ENCODE measurements at places on chromosomes 12 and 14.

DNA sequence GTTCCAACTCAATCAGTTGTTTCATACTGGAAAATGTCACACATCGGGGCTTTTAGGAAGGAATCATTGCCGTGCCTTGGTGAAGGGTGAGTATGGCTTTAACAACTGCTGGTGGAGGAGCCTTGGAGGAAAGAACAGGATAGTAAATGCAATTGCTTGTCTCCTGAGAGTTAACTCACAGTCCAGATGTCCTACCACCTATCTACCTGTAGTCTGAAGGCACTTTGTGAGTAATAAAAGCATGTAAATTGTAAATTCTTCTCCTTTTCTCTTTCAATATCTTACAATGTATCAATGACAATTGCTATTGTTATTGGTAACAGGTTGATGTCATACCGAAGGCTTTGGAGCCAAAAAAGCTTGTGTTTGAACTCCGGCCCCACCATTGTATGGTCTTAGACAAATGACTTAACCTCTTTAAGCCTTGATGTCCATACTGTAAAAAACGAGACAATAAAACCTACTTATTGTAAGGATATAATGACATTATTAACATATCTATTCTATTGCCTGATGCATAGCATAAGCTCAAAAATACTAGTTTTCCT, 397.4 kb downstream of the ADAMTS20 start:
- no peak for DNase-seq

- DNase-seq, result no peak
These were observed 123.2 kb upstream of the SLC38A4 start for GRCh38 chr12:46948936-46949545.

GRCh38 chr12:55728186-55728938, 447 bp downstream of the CD63 start:
- DNase-seq, result peak; percentile 34

DNA sequence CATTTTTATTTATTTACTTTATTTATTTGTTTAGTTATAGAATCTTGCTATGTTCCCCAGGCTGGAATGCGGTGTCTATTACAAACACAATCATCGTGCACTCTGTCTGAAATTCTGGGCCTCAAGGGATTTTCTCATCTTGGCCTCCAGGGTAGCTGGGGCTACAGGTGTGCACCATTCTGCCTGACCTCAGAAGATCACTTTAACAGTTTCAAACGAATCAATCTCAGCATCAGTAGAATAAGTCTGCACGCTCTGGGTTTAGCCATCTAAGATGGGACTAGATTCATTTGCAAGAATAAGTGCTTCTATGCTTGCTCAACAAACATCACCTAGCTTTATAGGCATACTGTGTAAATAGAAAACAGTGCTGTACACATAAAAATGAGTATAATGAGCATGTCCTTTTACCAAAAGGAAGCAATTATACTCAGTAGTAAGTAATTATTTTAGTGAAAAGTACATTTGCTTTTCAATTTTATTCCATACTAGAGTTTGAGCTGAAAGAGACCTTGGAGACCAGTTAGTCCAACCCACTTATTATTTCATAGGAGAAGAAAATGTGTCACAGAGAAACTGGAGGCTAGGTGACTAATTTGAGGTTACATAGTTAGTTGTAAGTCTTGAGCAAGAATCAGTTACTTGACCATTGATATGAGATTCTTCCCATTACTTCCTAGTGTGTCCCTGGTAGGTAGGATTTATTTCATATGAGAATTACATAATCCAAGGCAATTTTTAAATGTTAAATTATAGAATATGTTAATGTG, 456.5 kb upstream of the LMO3 start:
- DNase-seq, result no peak

DNA sequence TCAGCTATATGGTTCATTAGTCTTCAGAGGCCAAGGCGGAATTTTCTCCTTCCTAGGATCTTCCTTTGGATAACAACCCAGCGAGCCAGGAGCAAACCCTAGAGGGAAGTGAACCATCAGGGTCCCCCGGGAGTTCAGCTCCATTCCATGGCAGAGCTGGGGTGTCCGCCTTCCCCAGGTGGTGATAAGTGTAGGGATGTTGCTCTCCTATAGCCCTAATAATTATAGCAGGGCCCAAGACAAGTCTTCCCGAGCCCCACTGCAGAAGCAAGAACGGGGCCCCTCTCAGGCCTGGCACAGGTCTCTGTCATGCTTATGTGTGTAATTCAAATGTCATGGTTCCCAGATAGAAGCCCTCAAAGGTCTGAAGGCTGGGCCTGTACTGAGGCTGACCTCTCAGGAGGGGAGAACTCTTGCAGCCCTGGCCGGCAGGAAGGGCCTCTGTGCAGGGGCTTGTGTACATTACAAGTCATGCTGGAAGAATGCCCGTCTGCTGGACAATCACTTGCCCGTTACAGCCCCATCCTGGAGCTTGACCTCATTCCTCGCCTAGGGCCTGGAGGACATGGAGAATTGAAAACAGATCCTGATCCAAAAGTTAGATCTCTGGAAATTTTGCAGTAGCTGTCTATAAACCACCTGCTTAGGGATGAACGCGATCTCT, 17.3 kb downstream of the LRTM2 start:
- no peak for DNase-seq

GRCh38 chr12:48932878-48933277, 7.6 kb upstream of the FKBP11 start:
- peak; percentile 31 for DNase-seq

DNA sequence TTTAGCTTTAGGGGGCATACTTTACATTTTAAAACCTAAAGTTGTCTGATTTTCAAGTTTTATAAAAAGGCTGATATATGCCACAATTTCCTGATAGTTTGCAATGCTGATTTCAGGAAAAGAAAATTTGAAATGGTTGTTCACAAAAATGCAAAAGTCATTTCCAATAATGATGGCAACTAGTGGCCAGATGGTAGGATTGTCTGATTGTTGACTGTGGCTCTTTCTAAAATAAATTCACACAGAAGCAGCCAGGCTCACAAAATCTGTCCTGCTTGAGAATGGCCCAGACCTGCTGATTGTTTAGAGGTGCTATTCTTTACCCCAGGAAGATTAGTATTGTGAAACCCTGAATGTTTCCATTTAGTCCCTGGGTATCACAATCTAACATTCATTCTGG, 220.3 kb downstream of the NELL2 start:
- no peak for DNase-seq

DNA sequence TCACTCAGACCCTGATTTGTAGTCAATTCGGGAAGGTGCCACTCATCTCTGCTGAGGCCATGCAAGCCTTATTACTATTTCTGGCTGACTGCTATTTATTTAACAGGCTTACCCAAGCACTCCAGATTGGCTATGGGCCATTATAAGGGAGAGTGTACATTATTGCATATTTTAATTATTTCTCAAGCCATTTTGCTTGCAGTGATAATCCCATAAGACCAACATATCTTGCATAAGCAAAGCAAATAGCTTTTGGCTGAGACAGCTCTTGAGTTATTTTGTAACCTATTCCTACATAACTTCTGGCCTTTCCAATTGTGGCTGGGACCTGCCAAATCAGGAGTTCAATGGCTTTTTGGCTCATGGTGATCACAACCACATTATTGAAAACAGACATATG, 509.6 kb upstream of the USP15 start:
- no peak for DNase-seq

DNA sequence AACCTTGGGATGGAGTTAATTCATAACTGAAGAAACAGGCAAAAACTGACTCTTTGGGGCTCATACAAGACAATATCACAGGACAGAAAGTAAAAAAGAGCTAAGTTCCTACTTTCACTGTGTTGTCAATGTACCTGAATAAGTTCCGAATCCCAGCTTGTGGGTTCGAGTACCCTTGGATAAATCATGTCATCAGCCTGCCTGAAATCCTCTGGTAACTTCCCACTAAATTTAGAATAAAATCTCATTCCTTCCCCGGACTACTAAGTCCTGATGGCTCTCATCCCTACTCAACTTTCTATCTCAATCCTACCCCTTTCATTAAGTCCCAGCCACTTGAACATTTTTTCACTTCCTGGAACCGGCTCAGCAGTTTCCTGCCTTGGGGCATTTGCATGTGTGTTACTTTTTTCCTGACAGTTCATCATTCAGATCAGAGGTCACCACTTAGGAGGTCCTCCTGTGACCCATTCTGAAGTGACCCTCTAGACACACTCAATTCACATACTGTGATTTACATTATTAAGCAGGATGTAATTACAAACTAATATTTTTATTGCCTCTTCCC, 12.7 kb downstream of the ERP29 start:
- no peak for DNase-seq

GRCh38 chr14:58641509-58641908, 3.7 kb downstream of the DACT1 start:
- no peak for DNase-seq

DNA sequence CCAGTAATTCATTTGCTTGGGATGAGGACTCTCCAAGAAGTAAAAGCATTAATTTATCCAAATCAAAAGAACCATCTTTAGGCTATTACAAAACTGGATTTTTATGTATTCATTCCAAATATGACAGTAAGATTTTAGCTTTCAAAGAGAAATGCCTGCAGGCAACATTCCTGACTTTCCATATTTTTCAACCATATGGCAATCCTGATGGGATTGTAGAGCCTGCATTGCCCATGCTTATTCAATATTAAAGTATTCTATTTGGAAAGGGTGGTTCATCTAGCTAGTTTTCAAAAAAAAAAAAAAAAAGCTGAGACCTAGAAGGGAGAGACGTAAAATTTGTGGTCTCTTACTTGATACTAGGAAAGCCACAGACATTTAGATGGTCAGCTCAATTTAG, 1253.7 kb downstream of the LRFN5 start:
- DNase-seq, result no peak

DNA sequence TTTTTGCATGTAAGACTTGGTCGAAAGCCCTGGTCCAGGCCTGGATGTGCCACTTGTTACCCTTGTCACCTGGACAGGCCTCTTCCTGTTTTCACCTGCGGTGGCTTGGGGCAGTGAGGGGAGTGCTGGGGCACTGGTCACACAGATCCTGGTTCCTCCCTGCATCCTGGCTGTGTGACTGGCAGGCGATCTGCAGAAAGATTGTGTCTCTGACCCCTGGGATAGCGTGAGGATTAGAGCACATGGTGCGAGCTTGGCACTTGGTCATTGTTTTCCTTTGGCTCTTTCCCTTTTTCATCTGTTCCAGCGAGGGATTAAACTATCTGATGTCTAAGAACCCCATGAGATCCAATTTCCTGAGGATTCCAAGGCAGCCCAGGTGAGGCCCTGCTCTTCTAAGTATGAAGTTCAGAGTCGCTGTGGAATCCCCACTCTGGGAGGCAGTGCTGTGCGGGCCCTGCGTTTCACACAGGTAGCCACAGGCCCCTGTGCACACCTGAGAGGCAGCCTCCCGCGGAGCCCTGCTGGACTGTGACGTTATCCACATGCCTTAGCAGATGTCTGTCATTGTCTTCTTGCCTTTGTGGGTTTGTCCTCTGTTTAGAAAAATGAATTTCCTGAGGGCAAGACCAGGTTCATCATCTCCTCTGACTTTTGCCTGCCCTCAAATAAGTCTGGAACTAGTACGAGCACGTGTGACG, 288.4 kb downstream of the CACNA1C start:
- DNase-seq, result no peak

DNA sequence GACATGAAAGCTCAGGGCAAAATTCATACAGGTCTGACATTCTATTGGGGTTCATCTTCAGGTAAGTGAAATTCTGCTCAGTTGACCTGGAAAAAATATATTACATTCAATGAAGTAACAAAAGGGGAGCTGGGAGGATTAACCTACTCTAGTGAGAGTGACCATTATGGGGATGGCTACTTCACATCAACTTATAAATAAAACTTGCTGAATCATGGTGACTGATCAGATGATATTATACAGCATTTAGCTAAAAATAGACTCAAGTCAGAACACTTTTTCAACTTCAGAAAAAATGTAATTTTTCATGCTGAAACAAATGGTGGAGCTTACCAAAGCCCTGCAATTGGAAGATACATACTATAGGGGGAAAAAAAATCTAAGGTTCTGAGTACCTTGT, 800.2 kb downstream of the FSCB start:
- DNase-seq, result no peak

GRCh38 chr14:31346097-31346496, 74.3 kb downstream of the HEATR5A start:
- DNase-seq, result no peak

GRCh38 chr12:47903151-47903611, 1.6 kb downstream of the VDR start:
- DNase-seq, result no peak

DNA sequence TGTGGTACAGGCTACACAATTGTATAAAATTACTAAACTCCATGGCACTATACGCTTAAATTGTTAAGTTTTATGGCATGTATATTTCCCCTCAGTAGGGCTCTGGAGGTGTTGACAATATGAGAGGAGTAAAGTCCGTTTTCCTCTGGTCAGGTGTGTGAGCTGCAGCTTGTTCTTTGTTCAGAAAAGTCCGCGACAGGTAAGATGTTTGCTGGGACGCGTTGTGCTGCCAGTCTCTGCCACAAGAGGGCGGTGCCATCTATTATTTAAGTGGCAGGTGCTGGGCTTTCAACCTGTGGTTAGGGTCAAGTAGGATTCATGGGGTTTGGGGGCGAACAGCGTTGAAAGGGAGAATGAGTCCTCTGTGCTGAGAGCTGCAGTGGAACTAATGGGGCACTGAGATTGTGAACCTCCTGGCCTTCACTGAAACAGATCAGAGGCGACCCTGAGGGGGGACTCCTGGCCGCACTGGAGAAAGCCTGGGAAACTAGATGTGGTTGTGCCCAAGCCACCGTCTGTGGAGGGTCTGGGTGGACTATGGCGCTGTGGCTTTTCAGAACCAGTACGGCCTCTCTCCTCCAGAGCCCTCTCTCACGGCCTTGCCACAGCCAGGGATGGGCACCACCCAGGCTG, 179.0 kb downstream of the SLC15A4 start:
- DNase-seq, result peak; percentile 32

DNA sequence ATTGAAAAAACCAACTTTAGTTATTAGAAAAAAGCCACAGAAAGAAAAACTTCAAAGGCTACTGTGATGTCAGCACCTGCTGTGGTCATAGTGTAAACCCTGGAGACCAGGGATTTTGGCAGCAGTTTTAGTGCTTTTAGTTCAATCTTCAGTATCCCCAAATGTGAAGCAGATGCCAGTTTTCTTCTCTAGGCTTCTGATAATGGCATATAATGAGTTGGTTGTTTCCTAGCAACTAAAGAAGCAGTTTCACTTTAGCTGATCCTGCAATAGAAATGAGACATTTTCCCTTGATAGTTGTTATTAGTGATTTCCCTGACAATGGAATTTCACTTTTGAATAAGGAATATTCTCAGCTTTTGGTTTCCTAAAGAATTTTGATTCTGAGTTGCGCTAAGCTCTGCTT, 131.2 kb downstream of the NUBPL start:
- no peak for DNase-seq

- no peak for DNase-seq
These were observed 66.5 kb downstream of the PLEKHG7 start for GRCh38 chr12:92769124-92769901.

- no peak for DNase-seq
These were observed 642.0 kb downstream of the SLC6A15 start for GRCh38 chr12:84270470-84271140.

GRCh38 chr12:29797565-29798355, 14.0 kb upstream of the TMTC1 start:
- no peak for DNase-seq

Data from CD4-positive, alpha-beta T cell treated with Interleukin-10 for 1 hour (primary cell).